ENCODE measurements at places on chromosomes 11 and 22.

DNA sequence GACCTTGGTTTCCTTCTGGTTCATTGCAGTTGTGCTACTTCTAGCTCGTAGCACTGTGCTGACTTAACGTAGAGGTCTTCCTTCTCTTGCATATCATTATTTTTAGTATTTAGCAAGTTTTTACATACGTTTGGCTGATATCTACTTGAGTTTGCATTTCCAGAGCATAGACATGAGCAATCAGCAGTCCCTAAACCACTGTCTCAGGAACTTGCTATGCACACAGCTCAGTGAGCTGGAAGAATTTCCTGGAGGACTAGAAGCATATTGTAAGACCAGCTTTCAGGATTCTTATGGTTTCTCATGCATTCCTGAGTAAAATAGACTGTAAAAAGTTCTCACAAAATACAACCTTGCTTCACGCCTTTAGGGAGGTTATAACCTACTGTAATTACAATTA lies 226.7 kb upstream of the PDGFD start:
- no peak for DNase-seq

DNA sequence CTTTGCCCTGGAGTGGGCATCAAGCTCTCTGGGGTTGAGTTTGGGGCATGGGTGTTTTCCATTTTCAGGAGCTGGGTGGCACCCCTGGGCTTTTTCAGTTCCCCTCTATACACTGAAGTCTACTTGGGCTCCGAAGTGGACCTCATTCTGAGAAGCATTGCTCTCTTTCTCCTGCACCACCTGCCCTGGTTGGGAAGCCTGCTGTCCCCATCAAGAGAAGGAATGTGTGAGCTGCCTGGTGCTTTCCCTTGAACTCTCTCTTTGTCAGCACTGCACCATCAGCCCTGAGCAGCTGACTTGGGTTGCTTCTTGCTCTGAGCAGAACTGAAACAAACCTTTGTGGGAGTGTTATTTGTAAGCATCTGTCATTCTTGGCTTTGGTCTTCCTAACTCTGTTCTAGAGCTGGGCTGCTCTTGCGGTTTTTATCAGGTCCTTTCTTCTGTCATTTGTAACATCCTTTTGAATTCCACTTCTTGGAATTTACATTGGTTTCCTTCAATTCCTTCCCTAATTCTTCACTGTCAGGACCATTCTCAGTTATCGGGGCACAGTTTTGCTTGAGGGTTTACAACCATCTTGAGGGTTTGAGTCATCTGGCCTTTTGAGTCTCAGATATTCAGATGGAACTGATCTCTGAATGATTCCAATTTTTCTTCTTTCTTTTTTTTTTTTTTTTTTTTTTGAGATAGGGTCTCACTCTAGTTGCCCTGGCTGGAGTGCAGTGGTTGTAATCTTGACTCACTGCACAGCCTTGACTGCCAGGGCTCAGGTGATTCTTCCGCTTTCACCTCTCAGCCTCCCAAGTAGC lies 20.5 kb downstream of the UBE2L3 start:
- no peak for DNase-seq

GRCh38 chr11:130390071-130390758 lies 38.2 kb downstream of the ADAMTS8 start:
- peak; percentile 11 for DNase-seq

- DNase-seq, result peak; percentile 14
Observed at GRCh38 chr11:56522008-56522407, 21.0 kb downstream of the OR5M11 start.

DNA sequence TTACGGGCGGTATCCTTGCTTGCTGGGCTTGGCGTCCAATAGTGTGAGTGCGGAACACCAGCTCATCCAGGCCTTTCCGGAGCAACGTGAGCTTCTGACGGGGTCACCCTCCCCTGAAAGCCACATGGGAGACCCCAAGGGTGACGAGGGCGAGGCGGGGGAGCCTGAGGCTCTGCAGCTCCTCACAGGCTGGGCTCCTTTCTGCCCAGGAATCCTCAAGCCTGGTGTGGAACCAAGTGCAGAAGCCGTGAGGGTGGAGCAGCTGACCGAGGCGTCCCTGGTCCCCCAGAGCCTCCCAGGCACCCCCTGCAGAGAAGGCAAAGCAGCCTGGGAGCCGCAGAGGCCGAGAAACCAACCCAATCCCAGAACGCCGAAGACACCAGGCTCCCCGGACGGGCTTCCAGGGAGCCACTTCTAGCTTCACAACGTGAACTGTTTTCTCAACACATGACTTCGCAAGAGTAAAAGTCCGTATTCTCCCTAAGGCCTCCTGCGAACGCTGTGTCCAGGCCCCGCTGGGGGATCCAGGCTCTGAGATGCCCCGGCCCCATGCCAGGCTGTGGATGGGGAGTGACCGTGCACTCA lies 530.3 kb downstream of the BRD1 start:
- DNase-seq, result no peak

DNA sequence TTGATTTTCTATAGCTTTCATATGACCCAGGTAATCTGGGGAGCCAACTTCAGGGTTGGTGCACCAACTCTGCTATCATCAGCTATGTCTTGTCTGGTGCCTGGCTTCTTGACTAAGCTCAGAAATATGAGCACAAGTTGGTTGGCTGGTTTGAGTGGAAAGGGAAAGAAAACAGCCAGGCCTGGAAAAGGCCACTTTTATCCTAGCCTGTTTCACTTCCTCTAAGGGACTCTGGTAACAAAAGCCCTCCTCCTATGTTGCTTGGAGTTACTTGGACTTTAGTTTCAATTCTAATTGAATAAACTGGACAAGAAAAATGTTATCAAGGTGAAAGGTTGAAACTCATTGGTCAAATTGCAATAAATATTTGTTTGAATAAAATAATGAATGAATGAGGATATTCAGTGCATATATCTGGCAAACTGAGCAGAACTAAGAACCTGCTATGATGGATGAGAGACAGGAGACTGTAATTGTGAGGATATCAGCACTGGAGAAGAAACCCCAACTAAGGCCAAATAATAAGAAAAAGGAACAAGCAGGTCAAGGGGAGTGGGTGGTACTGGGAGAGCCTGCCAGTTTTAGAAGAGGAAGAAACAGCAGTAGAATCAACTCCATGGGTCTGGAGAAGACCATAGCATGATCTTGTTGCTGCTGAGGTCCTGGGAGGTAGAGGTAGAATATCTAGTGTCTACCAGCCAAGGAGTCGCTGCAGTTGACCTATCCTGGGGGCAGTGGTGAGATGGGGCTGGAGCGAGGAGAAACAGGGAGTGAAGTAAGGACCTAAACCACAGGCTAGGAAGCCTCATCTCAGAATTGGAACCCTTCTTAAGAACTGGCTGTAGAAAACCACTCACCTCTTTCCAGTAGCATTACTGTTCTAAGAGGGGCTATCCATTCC lies 8.2 kb downstream of the ROBO4 start:
- DNase-seq, result no peak

DNA sequence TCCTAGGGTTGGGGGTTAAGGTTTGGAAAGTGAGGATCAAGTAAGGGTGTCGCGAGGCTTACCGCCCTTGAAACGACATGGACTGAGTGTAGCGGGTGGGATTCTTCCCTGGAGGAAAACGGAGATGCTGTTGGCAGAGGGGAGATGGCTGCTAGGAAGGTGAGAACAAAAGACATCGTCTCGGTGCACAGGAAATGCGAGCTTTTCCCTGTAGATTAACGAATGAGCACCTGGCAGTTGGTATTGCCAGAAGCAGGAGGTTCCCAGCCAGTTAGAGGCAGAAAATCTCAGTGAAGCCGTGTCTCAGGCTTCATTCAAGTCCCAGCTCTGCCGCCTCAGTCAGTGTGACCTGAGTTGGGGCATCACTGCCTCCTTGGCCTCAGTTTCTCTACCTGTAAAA lies 1.4 kb upstream of the LHFPL7 start:
- DNase-seq, result no peak

- DNase-seq, result no peak
Observed at GRCh38 chr11:119700030-119700429, 29.0 kb downstream of the NECTIN1 start.

- DNase-seq, result no peak
Observed at GRCh38 chr22:38935023-38935422, 22.4 kb upstream of the APOBEC3A start.

GRCh38 chr11:98409069-98409468 lies 611.7 kb upstream of the CNTN5 start:
- DNase-seq, result no peak

- no peak for DNase-seq
Observed at GRCh38 chr11:103652013-103652412, 384.4 kb upstream of the DDI1 start.

DNA sequence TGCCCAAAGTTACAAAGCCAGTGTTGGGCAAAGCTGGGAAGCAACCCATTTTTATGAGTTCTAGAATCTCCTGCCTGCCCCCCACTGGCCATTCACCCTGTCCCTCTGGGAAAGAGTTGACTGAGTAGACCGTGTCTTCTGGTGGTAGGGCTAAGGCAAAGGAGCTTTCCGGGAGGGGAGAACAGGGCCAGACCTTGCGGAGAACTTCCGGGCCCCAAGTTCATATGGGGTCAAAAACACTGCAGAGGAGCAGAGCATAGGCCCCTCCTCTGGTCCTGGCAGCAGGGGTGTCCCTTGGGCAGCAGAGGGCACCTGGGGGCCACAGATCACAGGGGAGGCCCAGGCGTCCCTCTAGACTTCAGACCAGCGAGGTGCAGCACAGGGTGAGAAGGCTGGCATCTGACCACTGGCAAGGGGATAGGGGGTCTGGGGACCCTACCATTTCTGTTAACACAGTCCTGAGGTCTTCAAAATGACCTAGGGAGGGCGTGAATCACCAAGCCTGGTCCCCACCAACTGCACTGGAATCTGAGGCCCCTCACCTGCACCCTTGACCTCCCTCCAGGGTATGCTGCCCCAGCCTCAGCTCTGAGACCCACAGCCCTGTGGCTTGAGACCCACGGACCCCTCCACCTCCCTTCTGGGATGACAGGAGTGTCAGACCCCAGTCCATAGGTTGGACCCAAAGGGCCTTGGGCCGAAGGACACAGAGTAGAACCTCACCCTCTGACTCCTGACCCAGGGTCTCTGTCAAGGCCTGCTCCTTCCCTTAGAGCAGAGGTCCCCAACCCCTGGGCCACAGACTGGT lies 1.3 kb upstream of the ARAP1 start:
- DNase-seq, result no peak

DNA sequence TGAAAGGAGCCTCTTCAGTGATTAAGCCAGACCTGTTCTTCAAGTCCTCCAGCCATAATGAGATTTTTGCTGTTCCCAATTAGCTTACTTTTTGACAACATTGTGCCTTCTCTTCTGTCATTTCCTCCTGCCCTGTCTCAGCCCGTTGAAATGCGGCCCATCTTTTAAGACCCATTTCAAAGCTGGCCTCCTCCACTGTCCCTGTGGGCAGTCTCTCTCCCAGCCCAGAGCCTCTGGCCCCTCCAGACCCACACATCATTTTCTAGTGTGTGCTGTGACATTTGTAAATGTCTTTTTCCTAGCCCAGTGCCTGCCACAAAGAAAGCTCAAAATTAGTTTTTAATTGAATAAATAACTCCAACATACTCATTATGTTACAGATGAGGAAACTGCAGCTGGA lies 70.9 kb downstream of the BUD13 start:
- DNase-seq, result no peak

GRCh38 chr11:8347978-8348377 lies 84.3 kb upstream of the LMO1 start:
- no peak for DNase-seq

GRCh38 chr22:32696089-32696488 lies 105.4 kb upstream of the TIMP3 start:
- DNase-seq, result no peak

DNA sequence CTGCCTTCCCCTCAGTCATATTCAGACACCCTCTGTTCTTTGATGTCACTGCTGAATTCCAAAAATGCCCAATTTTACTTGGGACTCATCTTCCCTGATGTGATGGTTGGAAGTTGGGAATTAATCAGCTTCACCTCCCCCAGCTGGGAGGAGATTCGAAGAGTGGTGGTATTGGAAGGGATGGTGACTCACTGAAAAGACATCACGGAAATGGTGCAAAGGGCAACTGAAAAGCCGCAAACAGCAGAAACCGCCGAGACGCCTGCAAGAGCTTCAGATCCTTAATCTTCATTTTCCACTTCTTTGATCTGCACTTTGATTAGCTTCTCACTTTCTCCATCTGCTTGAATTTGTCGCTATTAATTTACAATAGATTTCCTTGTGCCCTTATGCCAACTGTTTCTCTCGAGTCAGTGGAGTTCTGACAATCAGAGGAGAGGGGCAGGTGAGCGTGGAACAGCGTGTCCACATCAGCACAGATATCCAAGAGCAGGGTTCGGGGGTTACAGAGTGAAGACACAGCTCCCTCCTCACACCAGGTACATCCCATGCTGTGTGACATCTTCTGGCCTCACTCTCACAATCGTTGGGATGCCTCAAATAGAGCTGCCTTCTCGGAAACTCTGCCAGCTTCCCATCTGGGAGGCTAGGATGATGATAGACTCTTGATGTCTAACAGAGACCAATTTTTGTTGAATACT lies 325.4 kb downstream of the BRD1 start:
- no peak for DNase-seq

DNA sequence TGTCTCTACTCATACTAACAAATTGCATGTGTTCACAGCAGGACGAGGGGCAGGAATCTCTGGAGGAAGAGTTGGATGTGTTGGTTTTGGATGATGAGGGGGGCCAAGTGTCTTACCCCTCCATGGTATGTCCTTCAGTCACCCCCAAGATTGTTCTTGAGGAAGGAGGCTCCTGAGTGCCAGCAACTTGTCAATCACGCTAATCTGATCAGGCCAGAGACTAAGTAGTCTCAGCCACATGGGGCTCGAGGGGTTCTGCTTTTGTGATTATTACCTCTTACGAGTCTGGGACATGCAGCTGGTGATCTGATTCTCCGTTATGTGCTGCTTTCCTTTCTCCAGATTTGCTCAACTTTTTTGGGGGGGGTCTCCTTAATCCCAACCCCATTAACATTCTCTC lies 54.3 kb downstream of the CTNND1 start:
- no peak for DNase-seq

DNA sequence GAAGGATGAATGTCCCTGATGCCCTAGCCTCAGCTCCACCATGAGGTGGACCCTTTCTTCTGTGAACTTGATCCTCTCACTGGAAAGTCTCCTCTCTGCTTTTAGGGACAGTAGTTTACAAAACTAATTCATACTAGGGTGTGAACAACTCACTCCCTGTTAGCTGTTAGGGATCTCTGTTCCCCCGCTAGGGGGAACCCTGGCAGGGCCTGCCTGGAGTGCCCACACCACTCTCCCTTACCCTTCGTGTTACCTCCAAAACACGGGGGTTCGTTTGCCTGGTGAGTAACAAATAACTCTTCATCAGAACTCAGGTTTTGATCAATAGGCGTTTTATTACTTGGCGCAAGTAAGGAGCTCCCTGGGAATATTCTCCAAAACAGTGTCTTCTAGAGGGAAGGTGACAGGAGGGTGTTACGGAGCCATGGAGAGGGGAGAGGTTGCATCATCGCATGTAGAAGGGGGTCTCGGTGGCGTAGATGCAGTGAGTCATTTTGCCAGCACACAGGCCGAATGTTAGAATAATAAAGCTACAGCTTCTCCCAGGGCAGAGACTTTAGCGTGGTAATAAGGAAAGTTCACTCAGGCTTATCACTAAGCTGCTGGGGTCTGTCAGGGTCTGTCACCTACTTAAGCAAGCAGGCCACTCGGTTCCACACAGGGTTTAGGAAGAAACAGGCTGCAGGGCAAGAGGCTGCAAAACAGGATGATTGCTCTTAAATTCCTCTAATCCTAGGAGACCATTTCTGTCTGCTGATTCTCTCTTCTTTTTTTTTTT lies 45.8 kb downstream of the C11orf96 start:
- no peak for DNase-seq
